Putamen (tissue), 1 donor: ENCODE measurements at places on chromosomes 7 and 10.
A peak's percentile ranks its signal among the peaks of the same experiment; 100 is the strongest.

- DNase-seq, result no peak
Observed at GRCh38 chr7:157177333-157177982, 38.7 kb downstream of the UBE3C start.

DNA sequence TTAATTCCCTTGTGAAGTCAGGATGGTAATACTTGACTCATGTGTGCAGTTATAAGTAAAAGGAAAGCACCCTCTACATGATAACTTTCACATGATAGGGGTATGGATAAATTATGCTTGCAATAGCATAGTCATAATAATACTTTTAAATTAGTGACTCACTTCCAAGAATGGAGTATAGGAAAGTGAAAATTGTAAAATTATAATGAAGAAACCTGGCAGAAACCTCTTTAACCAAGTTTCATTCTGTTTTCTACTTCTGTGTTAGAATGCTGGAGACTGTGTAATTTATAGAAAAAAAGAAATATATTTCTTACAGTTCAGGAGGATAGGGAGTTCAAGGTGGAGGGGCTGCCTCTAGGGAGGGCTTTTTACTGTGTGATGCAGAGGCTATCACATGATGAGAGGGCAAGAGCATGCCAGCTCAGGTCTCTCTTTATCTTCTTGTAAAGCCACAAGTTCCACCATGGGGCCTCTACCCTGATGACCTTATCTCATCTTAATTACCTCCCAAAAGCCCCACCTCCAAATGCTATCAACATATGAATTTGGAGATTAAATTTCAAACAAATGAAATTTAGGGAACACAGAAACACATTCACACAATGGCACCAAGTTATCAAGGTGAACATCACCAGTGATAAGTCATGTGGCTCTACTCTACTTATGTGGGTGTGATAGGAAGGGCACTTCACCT, 43.2 kb downstream of the HDAC9 start:
- no peak for DNase-seq

GRCh38 chr7:121562259-121562658, 166.2 kb upstream of the FAM3C start:
- no peak for DNase-seq

GRCh38 chr7:105387508-105388355, 989 bp downstream of the SRPK2 start:
- peak; percentile 30 for DNase-seq

DNA sequence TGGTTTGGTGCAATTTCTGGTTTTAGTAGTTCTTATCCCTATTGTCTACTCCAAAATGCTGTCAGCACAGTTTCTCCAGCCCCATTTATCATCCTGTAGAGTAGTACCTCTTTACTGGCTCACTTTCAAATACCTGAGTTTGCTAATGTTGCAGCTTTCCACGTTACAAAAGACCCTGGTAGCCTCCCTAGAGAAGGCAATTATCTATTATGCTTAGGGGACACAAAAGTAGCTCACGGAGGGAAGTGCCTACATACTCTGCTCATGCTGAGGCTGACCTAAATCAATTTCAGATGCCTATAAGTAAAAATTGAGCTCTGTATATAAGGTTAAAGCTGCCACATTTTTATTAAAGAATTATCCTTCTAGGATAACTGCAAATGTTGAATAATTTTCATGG, 603.6 kb downstream of the CNTNAP2 start:
- no peak for DNase-seq

DNA sequence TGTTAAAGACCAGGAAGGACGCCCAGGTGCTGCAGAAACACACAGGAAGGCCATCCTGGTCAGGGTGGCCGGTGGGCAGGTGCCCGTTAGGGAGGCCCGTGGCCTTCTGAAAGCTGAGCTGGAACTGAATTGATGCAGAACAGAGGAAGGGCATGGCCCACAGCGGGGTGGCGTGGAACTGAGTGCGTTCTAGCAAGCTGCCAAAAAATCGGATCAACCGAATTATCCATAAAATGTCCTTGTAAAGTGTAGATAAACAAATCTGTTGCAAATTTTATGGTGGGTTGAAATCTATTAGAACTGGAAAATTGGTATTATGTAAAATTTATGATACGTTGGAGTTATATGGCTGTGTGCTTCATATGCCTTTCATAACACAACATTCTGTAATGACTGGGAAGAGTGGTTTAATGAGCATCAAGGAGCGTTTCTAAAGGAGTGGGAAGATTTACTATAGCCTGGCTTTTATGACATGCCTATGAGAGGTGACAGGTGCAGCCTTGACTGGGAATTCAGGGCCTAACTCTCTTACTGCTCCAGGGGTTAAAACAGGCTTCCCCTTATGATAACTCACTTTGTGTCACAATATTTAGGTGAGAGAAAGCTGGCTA, 108.1 kb downstream of the GPR26 start:
- no peak for DNase-seq

- no peak for DNase-seq
Observed at GRCh38 chr7:106339513-106340246, 54.9 kb upstream of the NAMPT start.

GRCh38 chr7:155205368-155206317, 92.0 kb upstream of the INSIG1 start:
- DNase-seq, result peak; percentile 36

DNA sequence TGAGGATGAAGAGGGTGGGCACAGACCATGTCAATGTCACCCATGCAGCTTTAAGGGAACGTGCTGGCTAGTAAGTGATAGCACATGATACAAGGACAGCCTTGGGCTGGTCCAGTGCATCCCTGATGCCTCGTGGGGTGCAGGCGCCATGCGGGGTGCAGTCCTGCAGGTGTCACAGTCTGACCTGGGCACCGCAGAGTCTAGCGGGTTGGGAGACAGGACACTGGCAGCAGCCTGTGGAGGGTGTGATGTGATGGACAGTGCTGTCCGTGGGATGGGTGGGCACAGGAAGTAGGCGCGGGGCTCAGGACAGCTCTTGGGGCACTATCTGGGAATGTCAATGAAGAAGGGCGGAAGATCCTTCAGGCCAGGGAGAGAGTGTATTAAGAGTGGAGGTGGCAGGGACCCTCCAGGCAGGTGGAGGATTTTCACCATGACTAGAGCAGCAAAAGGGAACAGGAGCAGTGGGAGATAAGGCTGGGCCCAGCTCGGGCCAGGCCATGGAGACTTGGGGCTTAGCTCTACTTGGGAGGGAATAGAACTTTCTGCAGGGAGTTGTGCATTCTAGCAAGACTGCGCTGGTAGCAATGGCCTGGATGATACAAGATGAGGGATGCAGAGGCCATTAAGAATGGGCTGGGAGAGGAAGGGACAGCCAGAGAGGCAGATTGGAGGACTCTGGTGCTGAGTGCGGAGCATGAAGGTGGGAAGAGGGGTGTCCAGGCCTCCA, 122.5 kb downstream of the PTPN20 start:
- no peak for DNase-seq

GRCh38 chr7:45060295-45060694, 28.5 kb downstream of the NACAD start:
- no peak for DNase-seq

GRCh38 chr7:24866004-24866615, 108.8 kb upstream of the GSDME start:
- no peak for DNase-seq

GRCh38 chr7:56063882-56064625, at the start of gene SUMF2:
TSS of gene SUMF2 (plus strand) at chr7:56064286. CDS start at chr7:56064312, 26 bp downstream.
- DNase-seq, result peak; percentile 92

GRCh38 chr10:95810198-95810976, 54.4 kb downstream of the ENTPD1 start:
- no peak for DNase-seq

- DNase-seq, result peak; percentile 48
Observed at GRCh38 chr7:31027161-31027965, 24.7 kb upstream of the ADCYAP1R1 start.

DNA sequence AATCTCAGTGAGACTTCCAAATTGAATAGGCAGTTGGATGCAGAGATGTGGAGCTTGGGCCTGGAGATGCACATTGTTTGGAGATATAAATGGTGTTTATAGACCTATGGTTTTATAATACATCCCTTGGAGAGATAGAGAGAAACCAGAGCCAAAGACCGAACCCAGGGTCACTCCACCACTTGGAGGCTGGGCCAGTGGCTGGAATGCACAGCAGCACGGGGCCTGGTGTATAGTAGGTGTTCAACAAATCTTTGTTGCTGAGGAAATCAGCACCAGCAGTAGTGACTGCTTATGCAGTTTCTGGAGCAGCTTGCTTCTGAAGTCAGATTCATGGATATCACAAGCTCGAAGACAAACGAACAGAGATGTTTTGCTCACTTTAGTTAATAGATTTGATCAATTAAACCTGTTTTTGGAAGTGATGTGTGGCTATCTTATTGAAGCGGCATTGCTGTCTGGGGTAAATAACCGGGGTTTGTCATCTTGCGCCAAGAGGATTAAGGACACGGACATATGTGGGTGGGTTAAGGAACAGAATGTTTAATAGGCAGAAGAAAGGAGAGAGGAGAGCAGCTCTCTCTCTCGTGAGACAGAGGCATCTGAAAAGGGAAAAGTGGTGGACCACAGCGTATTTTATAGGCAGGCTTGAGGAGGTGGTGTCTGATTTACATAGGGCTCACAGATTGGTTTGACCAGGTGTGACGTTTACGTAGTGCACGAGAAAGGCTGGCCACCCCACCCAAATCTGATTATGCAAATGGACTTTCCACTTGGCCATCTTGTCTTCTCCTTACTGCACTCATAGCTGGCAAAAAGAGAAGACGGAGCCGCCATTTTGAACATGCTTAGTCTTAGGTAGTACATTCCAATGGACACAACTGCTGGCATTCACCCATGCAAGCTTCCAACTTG, 11.1 kb downstream of the RBP4 start:
- no peak for DNase-seq

DNA sequence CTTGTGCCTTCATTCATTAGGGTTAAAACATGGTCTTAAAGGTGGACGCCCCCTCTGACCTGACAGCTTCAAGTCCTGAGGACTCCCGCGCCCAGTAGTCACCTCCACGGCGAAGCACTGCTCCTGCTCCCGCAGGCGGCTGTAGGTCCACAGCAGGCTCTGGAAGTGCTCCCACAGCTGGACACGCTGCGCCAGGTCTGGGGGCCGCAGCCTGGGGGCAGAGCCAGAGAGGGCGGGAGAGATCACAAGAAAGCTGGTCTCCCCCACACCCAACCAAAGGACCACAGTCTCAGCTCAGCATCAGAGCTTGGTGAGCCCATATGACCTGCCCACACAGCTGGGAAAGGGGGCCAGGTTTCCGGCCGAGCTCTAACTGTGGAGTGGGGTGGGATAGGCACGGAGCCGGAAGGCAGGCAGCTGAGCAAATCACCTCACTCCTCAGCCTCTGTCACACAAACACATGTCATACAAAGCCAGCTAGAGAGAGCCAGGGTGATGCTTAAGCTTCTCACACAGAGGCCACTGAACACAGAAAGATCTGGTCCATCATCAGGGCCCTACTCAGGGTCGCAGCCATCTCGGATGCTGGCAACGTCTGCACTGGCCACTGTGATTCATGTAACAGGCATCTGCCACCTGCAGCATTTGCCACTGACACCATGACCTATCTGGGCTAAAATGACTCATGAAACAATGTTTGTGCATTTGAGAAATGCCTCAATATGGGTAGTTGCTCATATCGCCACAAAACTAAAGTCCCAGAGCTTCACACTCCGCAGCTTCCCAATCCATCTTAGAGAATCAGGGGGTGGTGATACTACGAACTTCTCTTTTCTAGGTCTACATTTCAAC, 12.6 kb downstream of the HPS1 start:
- DNase-seq, result no peak

DNA sequence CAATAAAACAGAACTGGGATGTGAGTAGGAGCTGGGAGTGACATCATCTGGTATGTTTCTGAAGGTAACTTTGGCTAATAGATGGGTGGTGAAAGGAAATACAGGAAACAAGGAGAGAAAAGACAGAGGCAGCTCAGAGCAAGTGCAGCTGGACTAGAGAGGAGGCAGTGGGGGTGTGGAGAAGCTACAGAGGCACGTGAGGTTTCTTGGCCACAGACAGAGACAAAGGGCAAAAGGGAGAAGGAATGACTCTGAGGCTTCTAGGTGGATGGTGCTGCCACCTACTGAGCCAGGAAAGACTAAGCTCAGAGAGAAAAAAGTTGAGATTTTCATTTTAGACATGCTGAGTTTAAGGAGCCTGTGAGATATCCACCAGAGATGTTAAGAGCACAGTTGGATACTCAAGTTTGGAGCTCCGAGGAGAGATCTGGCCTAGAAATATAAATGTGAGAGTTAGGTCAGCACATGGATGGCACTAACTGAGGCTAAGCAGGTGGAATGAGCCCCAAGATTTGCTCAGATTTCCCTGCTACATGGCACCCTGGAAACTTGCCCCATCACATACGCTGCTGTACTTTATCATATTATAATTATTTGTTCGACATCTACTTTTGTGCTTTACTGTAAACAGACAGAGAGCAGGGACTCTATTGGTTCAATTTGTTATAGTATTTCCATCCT, 293.0 kb upstream of the IMMP2L start:
- DNase-seq, result peak; percentile 71

GRCh38 chr7:31432176-31432575, 81.7 kb upstream of the ITPRID1 start:
- DNase-seq, result no peak

GRCh38 chr7:130963339-130963738, 229.3 kb upstream of the KLF14 start:
- DNase-seq, result no peak

DNA sequence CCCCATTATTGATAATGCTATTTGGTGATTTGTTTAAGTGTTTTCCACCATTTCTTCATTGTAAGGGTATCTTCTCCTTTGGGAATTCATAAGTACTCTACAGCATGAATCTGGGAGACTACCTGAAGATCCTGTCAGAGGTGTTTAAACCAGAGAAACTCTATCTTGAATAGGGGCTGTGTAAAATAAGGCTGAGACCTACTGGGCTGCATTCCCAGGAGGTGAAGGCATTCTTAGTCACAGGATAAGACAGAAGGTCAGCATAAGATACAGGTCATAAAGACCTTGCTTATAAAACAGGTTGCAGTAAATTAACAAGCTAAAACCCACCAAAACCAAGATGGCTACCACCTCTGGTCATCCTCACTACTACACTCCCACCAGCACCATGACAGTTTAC, 13.4 kb upstream of the OR2A5 start:
- DNase-seq, result no peak

GRCh38 chr7:151306860-151307259, 34.8 kb upstream of the NUB1 start:
- DNase-seq, result no peak

- DNase-seq, result no peak
Observed at GRCh38 chr7:88090671-88091070, 129.2 kb downstream of the SRI start.

DNA sequence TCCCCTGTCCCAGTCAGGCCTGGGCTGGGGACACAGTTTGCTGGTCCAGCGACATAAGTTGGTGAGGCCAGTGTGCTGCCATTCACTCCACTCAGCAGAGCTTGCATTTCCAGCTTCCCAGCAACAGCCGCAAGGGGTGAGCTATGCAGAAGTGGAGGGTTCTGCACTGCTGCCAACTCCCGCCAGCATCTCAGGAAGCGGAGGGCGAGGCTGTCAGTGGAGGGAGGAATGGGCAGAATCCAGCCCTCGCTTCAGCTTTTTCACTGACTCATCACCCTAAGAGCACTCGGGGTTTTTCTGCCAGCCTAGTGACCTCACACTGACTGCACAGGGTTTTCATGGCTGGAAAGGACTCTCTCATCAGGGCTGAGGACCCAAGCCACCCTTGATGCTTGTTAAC, 625.1 kb upstream of the MKI67 start:
- no peak for DNase-seq
